ENCODE measurements at places on chromosomes 3 and 15. TPM values are rescaled to one million over a fixed set of nuclear protein-coding genes. Genes with fewer than 3 reads are reported as not detected.

SLC22A13 gene
- total RNA-seq: 0.13 TPM

ANKRD34C gene
- not detected for total RNA-seq

GABRR3 gene
- not detected for total RNA-seq

CTDSPL gene
- total RNA-seq: 22.4 TPM

SPINK8 gene
- not detected for total RNA-seq

POLQ gene
- total RNA-seq: 7.0 TPM

GOLGA6L22 gene
- total RNA-seq: not detected

NANOGP8 gene
- not detected for total RNA-seq

SEMA3G gene
- under 0.01 TPM for total RNA-seq

CCDC54 gene
- not detected for total RNA-seq

CCR1 gene
- total RNA-seq: 0.13 TPM

HGD gene
- total RNA-seq: 0.19 TPM

ACSBG1 gene
- not detected for total RNA-seq

IGF2BP2 gene
- total RNA-seq: 1.6 TPM

CFAP92 gene
- total RNA-seq: not detected

CADM2 gene
- total RNA-seq: not detected

CCDC9B gene
- 109 TPM for total RNA-seq

MITF gene
- total RNA-seq: 5.4 TPM

DPPA4 gene
- total RNA-seq: not detected

AHSG gene
- not detected for total RNA-seq

AGBL1 gene
- total RNA-seq: not detected

ITPKA gene
- total RNA-seq: 1.7 TPM

NTRK3 gene
- total RNA-seq: 0.62 TPM

PLSCR4 gene
- 99.1 TPM for total RNA-seq
